Forelimb muscle (tissue), 1 donor: ENCODE measurements at places on chromosomes 3 and 15.

DNA sequence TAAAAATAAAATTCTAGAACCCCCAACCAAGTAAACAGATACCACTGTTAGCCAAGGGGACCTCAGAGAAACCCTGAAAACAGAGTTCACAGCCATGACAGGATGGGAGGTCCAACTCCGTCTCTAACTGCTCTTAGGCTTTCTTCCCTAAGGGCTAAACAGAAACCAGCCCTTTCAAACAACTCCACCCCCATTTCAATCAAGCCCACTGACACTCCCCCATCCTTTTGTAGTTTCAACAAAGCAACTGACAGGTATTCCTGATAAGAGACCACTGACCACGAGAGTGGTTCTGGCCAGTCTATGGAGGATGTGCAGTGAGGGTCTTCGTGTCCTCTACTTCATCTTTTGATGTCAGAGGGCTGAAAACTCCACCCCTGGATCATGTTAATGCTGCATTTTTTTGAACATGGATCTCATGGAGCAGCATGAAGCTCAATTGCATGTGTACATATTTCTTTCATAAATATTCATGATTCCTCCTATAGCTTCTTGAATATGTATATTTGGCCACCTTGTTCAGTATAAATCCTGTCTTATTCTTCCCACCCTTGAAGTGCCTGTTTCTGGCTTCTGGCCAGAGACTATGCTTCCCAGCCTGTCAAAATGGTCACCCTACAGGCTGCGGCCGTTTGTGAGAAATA is 222.6 kb downstream of the OSBPL10 start:
- no peak for DNase-seq

DNA sequence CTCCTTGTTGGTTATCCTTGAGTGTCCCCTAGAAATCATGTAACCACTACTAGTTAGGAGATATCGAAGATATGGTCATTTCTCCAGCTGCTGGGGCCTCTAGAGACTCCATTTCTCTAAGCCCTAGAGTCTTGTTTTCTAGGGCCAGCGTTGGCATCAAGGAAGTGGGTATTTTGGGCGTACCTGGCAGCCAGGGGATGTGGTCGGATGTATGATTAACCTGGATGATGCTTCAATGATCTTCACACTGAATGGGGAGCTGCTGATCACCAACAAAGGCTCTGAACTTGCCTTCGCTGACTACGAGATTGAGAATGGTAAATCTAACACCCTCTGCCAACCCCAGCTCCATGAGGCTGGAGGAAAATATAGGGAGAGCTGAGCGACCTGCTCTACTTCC is 325.5 kb downstream of the RYR3 start:
- no peak for DNase-seq

DNA sequence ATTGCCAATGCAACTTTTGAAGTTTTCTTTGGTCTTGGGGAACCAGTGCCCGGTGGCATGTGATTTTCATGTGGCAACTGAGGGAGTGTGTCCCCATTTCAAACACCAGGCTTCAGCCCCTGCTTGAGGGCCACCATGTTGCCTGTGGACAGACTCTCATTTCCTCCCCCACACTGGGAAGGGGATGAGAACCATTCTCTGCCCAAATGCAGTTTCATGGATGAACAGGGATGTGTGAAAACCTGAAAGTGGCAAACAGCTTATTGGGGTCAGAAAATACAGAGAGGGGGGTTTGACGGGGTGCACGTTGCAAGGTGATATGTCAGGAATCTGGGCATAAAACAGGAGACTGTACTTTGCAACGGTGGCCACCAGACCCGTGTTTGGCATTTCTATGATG is 6.3 kb downstream of the FAM107A start:
- no peak for DNase-seq

GRCh38 chr3:174199696-174200095 is 659.4 kb upstream of the NAALADL2 start:
- DNase-seq, result no peak

DNA sequence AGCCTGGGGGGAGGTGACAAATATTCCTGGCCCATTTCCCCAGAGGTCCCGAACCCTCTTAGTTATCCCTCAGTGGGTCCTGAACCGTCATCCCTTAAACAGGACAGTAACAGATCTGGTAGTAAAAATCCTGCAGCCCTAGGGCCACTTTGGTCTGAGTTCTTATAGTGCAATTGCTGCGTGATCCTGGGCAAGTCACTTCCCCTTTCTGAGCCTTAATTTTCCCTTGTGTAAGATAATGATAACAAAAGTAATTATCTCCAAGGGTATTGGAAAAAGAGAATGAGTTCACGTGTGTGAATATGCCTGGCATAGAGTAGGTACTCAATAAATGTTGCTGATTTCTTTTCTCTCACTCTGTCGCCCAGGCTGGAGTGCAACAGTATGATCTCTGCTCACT is 2.9 kb upstream of the JAGN1 start:
- no peak for DNase-seq

- no peak for DNase-seq
Measured at GRCh38 chr15:70920981-70921696, 28.5 kb downstream of the LRRC49 start.

DNA sequence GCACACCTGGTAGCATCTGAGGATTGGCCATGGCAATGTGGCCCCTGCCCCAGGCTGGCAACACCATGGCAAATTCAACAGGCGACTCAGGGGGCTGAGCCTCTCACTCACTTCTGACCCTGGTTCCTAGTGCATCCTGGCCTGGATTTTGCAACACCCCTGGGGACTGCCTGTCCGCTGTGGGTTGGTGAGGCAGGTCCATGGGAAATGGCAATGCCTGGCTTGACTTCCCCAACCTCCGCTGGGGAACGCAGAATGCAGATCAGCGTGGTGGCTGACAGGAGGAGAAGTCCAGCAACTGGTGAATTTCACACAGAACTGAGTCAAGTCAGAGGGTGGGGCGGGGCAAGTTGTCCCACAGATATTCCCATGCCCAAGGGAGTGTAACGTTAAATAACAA is 3.9 kb upstream of the PSTPIP1 start:
- no peak for DNase-seq

GRCh38 chr3:112132975-112133448 is at the start of gene GCSAM:
Gene GCSAM (minus strand): TSS chr3:112133248. CDS start chr3:112133120, 128 bp downstream.
- no peak for DNase-seq

DNA sequence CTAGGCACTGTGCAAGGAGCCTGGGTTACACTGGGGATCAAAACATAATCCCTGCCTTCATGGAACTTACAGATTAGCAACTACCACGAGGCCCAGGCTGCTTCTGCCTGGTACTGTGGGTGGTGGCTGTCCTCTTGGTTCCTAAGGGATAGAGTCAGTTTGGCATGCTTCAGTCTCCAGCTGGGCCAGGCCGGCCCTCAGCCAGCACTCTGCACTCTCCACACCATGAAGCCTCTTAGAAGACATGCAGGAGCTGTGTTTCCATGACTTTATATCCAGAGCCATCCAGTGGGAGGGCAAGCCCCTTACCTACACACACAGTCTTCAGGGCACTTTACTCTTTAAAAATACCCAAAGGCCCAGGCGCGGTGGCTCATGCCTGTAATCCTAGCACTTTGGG is 54.4 kb downstream of the ATP1B3 start:
- no peak for DNase-seq

GRCh38 chr15:101497484-101498034 is 8.1 kb upstream of the PCSK6 start:
- DNase-seq, result no peak

GRCh38 chr3:101509811-101510210 is 3.2 kb downstream of the SENP7 start:
- DNase-seq, result no peak

GRCh38 chr3:2354702-2355101 is 256.0 kb downstream of the CNTN4 start:
- DNase-seq, result no peak

DNA sequence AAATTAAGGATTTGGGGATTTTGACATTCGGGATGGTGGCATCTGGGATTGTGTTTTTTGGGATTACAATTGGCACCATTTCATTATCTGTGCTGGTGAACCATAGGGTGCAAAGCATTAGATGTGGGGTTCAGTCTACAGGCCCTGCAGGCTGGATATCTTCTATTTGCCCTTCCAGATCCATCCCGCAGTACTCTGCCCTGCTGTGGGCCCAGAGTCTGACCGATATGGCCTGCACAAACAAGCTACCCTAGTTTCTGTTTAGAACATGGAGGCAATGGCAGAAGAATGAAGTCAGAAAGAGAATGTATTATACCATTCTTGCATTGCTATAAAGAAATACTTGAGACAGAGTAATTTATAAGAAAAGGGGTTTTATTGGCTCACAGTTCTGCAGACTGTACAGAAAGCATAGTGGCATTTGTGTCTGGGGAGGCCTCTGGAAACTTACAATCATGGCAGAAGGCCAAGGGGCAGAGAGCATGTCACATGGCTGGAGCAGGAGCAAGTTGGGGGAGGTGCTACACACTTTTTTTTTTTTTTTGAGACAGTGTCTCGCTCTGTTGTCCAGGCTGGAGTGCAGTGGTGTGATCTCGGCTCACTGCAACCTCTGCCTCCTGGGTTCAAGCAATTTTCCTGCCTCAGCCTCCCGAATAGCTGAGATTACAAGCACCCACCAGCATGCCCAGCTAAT is 93.7 kb downstream of the NCEH1 start:
- no peak for DNase-seq

DNA sequence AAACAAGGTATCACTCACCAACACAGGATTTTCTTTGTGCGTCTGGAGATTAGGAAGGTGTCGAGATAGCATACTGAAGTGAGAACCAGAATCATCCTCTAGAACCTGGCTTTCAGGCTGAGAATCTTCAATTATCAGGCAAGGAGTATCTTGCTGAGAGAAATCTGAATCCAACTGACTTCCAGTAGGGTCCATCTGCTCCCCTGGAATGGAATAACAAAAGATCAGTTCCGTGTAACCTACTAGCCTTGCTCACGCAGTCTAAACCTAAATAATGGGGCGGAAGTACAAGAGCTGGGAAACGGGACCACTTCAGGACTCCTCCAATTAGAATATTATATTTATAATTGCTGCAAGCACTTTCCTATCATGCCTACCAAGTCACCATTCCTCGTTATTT is 690 bp downstream of the TP53BP1 start:
- DNase-seq, result no peak

- DNase-seq, result no peak
Measured at GRCh38 chr3:189588070-189588469, 43.1 kb upstream of the TP63 start.

DNA sequence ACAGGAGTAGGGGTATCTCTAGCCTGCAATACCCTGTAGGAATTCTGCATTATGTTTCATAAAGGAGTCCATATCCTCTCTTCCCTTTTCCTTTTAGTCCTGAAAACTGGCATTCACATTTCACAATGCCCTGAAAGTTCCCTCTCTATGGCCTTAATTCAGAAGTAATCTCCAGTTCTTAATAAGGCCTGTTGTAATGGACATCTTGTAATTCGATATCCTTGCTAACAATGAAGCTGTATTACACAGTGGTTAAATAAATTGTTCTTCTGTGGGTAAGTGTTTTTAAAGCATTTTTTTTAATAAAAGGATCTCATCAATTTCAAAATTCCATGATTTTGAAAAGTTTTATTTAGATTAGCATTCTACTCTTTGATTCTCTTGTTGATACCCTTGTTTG is 34.3 kb upstream of the NEO1 start:
- DNase-seq, result no peak

- DNase-seq, result no peak
Measured at GRCh38 chr15:87219650-87220615, 1036.6 kb downstream of the NTRK3 start.

- DNase-seq, result no peak
Measured at GRCh38 chr15:99735868-99736267, 2.6 kb upstream of the LYSMD4 start.

DNA sequence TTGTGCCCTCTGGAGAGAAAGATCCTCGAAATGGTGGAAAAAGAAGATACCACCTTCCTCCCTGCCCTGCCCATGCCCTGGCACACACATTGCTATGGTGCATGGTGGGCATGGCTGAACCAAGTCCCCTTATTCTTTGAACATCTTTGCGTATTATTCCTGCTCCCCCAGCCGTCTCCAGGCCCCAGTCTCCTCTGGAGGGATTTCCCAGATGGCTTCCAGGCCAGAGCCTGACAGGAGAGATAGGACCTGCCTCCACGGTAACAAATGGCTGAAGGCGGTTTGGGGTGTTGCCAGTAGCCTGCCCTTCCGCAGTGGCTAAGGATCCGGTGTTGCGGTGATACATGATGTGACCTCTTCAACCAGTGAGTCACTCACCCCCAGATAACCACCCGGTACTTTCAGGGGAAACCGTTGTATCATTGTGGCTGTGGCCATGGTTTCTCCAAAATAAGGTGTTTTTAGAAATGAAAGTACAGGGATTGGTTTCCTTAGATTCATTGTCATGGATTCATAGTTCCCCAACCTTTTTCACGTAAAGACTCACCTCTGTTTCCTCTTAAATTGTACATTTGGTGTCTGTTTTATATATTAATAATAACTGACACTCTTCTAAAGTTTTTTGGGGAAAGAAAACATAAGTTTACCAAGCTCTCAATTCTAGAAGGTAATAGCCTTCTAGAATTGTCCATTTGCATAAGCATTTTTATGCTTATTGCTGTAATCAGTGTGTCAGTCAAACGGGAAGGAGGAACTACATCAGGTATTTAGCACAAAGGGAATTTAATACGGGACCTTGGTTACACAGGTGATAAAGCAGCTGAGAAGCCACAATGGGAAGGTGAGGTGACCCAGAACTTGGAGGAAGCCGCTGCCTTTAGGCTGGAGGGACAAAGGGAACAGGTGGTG is 25.9 kb downstream of the SMAD3 start:
- DNase-seq, result no peak

- no peak for DNase-seq
Measured at GRCh38 chr15:57866149-57866736, 159.7 kb downstream of the POLR2M start.

GRCh38 chr3:185931777-185932612 is 5.8 kb downstream of the TRA2B start:
- no peak for DNase-seq

DNA sequence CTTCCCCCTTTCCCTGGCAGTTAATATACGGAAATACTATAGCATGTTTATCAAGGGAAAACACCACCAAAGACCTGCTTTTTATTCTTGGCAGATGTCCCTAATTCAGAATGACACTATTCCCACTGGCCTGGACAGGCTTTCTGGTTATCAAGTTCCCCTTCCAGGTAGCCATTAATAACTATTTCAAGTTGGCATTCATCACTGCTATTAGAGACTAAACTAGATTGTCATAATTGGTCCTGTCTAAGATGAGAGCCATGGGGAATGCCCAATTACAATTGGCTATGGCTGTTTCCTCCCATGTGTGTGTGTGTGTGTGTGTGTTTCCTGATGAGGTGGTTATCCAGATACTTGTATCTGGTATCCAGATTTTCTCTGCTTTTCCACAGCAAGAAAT is 608.1 kb downstream of the SQOR start:
- no peak for DNase-seq

GRCh38 chr3:50806806-50807205 is 132.1 kb downstream of the DOCK3 start:
- DNase-seq, result no peak

GRCh38 chr3:170162630-170163029 is 18.9 kb downstream of the PHC3 start:
- no peak for DNase-seq
